ENCODE measurements at places on chromosomes 5 and 9.

DNA sequence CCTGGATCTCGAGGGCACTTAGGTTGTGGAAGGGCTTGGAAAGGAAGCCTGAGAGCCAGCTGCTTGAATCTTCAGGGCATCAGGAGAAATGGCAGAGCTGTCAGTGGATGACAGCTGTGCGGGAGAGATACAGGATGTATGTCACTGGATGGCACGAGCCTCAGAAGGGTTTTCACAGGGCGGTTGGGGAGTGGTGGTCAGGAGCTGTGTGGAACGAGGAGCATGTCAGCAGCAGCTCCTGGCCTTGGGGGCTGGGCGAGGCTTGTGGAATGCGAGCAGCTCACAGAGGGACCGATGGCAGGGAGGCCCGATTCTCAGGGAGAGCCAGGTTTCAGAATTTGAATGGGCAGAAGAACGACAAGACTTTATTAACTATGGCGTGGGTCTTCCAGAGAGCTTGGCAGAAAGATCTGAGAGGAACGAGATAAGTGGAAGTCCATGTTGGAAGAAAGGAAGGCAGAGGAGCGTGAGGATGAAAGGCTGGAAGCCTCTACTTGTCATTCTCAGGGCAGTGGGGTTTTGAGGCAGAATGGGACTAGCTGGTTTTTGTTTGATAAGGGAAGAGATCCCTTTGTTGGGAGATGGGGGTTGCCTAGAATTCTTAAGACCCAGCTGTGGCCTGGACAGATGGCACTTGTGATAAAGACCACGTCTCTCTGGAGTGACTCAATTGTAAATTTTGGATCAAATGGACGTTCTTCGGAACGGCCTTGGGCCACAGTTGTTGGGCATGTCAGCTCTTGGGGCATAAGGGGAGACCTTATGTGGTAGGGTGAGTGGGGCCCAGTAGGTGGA is 60.3 kb downstream of the SNX30 start:
- DNase-seq: no peak

DNA sequence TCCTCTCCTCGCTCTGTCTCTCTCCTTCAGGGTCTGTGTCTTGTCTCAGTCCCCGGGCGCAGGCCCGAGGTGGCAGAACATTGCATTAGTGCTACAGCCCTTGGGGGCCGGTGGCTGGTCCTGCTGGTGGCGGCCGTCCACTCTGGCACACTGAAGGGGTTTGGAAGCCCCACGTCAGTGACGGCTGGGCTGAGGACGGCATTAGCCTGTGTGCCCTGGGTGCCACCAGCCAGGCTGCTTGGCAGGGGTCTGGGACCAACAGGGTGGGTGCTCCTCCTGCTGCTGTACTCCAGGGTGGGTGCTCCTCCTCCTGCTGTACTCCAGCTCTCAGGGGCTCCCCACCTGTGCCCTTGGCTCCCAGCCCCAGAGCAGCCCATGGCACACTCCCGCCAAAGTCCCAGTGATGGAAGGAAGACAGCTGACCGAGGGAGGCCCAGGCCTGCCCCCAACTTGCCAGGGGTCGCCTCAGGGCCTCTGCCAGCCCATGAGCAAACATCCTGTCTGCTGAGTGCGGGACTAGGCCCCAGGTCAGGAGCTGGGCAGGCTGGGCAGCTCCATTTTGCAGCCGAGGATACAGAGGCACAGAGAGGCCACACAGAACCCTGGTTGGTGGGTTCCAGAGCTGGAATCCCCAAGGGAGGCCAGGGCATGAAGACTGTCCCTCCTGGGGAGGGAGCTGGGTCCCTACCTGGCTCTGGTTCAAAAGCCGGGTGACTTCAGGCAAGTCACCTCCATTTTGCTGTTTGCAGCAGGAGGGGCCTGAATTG is 27.3 kb downstream of the SARDH start:
- DNase-seq: no peak

DNA sequence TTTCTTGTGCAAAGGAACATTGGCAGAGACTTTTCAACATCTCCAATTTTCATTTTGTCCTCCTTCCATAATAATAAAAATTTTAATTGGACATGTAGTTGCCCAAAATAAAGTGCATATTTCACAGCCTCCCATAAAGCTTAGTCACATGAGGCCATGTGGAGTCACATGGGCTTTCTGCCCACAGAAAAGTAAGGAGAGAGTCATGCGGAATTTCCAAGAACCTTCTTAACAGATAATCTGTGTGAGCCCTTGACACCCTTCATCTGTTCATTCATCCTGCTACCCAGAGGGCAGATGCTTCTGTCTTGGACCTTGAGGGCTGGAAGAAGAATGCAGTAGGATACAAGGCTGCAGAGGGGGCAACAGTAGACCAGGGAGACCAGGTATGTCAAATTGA is 60.7 kb downstream of the APTX start:
- DNase-seq: no peak

- no peak for DNase-seq
Observed at GRCh38 chr5:139690803-139691629, 42.9 kb downstream of the CXXC5 start.

Measured in activated naive CD4-positive, alpha-beta T cell treated with anti-CD3 and anti-CD28 coated beads, Interleukin-2, amount 50 U/mL, for 72 hours (primary cell).